Activated CD4-positive, alpha-beta memory T cell treated with anti-CD3 and anti-CD28 coated beads for 36 hours (primary cell): ENCODE measurements at places on chromosomes 7 and 10. TPM values are rescaled to one million over a fixed set of nuclear protein-coding genes. Genes with fewer than 3 reads are reported as not detected.

The VWA2 gene
- 0.07 TPM for total RNA-seq

The GSAP gene
- 1.9 TPM for total RNA-seq

The NPSR1 gene
- total RNA-seq: not detected

The AKR1B1 gene
- 102 TPM for total RNA-seq

The ARHGAP19 gene
- 54.2 TPM for total RNA-seq

The LLCFC1 gene
- total RNA-seq: not detected

The C7orf25 gene
- 4.3 TPM for total RNA-seq

The GJD4 gene
- not detected for total RNA-seq

The FRAT1 gene
- 2.1 TPM for total RNA-seq

The UTF1 gene
- total RNA-seq: not detected

The RBP3 gene
- total RNA-seq: not detected

The ADAM8 gene
- 165 TPM for total RNA-seq

The MCM10 gene
- total RNA-seq: 70.6 TPM

The ABCB4 gene
- not detected for total RNA-seq

The FAM180A gene
- not detected for total RNA-seq

The RNF148 gene
- total RNA-seq: not detected

The SMKR1 gene
- total RNA-seq: 1.5 TPM

The AKR1D1 gene
- not detected for total RNA-seq

The KLF14 gene
- not detected for total RNA-seq

The SAMD9 gene
- 6.9 TPM for total RNA-seq

The PLAU gene
- 0.73 TPM for total RNA-seq

The NEUROD6 gene
- total RNA-seq: not detected

The SUGCT gene
- total RNA-seq: 0.76 TPM

The PGAM2 gene
- total RNA-seq: 0.26 TPM

The FAM25G gene
- total RNA-seq: not detected

The NPTX2 gene
- not detected for total RNA-seq

The GPR22 gene
- total RNA-seq: not detected

The GNG11 gene
- not detected for total RNA-seq

The ATOH7 gene
- not detected for total RNA-seq

The HHEX gene
- total RNA-seq: 0.31 TPM

The HYAL4 gene
- not detected for total RNA-seq

The THAP5 gene
- 26.5 TPM for total RNA-seq

The ADIRF gene
- not detected for total RNA-seq

The C10orf105 gene
- 0.63 TPM for total RNA-seq

The TMEM229A gene
- not detected for total RNA-seq

The FLNC gene
- 0.05 TPM for total RNA-seq

The ZKSCAN1 gene
- 50.6 TPM for total RNA-seq

The TNPO3 gene
- total RNA-seq: 53.4 TPM

The CTAGE8 gene
- 1.7 TPM for total RNA-seq

The RPP38 gene
- total RNA-seq: 19.2 TPM

The PANK1 gene
- 2.1 TPM for total RNA-seq

The LIPJ gene
- total RNA-seq: not detected

The RASA4B gene
- total RNA-seq: 10.2 TPM

The ZPBP gene
- total RNA-seq: not detected

The CREB3L2 gene
- total RNA-seq: 36.1 TPM

The NPY4R2 gene
- not detected for total RNA-seq

The GPER1 gene
- 0.12 TPM for total RNA-seq

The DPYSL4 gene
- total RNA-seq: 7.2 TPM

The SPAG6 gene
- 0.24 TPM for total RNA-seq

The CDNF gene
- 1.8 TPM for total RNA-seq

The CCDC3 gene
- 0.45 TPM for total RNA-seq
